ENCODE measurements at places on chromosomes 11 and 22.

DNA sequence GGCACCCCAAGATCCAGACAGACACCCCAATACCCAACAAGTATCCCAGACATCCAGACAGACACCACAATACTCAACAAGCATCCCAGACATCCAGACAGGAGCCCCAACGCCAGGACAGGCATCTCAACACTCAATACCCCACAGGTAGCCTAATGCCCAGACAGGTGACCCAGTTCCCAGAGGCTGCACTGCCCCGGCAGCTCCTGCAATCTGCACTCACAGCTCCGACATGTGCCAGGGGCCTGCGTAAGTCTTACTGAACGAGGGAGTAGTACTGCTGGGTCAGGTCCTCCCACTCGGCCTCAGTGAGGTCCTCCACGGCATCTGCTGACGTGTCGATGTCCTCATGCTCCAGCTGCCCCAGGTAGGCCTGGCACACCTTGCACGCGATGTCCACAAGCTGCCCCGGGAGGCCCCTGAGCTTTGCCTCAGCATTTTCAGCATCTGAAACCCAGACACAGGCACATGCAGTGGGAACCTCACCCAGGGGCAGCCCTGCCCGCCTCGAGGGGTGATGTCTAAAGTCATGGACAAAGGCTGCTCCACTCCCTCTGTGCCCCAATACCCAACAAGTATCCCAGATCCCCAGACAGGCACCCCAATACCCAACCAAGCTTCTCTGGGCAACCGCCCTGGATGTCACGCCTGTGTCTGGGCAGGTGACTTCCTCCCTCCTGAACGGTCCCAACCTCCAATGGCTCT lies 16.6 kb downstream of the TTLL8 start:
- no peak for DNase-seq

DNA sequence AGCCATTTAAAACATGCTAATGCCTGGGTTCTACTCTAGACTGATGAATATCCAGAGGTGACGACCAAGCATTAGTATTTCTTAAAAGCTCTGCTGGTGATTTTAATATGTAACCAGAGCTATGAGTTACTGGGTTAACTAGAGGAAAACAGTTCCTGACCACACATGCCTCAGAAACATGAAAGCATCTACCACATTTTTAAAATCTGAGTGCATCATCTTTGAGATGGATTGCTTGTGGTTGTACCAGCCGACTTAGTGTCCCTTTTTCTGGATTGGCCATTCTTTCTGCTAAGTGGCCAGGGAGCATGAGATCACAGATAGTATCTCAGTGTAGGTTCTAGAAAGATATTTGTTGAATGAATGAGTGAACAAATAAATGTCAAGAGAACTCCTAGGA lies 152.4 kb downstream of the NTM start:
- DNase-seq: no peak

DNA sequence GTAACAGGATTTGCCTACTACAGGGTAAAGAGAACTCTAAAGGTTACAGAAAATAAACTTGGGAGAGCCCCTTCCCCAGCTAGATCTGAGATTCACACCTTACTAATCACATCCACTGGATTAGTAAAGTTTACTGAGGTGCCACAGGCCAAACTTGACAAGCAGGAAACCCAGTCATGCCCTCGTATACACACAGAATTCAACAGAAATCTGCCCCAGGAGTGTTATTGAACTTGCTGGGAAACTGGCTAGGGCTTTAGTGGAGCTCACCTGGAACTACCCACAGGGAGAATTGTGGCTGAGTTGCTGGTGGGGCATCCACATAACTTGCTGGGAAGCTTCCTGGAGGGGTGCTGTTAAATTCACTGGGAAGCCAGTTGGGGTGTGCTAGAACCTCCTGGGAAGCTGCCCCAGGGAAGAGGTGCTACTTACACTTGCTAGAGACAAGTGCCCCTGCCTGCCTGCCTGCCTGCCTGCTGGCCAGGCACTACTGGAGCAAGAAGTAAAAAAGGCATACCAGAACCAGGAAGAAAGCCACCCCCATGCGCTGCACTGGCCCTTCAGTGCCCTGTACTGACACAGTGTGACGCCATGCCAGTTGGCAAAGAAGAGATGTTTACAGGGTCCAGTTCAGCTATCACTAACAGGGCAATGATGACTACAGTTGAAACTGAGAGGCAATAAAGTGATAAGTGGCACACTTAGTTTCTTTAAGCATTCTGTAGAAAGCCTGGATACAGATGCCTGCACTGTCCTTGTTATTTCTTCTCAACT lies 106.5 kb downstream of the ALX4 start:
- no peak for DNase-seq

GRCh38 chr11:12274558-12275197 lies 102.7 kb upstream of the PARVA start:
- DNase-seq: no peak

DNA sequence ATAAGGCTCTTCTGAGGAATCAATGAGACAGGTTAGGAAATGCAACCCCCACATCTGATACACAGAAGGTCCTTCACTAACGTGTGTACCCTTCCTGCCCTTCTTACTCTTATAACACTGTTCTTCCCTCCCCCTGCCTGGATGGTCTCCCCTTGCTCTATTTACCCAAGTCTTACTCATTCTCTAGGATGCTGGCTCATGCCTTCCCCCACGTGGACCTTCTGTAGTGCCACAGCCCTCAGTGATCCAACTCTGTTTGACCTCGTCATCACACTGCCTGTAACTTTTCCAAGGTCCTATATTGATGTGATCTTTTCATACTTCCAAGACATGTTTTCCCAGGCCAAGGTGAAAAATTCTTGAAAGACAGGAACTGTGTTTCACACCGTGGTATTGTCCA lies 79.8 kb downstream of the C11orf58 start:
- DNase-seq: no peak

- DNase-seq: no peak
Observed at GRCh38 chr11:2382129-2382517, 5.0 kb downstream of the CD81 start.

GRCh38 chr11:112294688-112295340 lies 34.2 kb upstream of the PLET1 start:
- no peak for DNase-seq

DNA sequence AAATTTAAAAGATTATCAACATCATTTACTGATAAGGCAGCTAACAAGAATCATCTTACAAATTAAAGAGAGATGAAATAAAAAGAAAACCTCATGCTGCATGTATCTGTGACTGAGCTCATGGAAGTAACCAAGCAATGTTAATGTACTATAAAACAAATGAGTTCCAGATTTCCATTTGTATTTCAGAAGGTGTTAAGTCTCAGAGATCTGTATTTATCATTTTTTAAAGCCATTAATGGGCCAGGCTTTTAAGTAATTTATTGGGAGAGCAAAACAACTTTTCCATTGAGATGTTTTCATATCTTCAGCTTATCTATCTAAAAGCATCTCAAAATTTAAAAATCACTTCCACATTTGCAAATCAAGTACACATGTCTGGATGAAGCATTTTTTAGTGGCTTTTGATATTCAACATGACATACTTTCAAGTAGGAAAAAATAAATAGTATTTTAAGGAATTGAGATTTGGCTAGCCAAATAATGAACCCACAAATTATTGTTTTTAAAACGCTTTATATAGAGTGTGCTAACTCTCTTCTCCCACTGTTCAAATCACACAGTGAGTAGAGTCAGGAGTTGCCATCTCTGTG lies 17.9 kb upstream of the BBOX1 start:
- no peak for DNase-seq

DNA sequence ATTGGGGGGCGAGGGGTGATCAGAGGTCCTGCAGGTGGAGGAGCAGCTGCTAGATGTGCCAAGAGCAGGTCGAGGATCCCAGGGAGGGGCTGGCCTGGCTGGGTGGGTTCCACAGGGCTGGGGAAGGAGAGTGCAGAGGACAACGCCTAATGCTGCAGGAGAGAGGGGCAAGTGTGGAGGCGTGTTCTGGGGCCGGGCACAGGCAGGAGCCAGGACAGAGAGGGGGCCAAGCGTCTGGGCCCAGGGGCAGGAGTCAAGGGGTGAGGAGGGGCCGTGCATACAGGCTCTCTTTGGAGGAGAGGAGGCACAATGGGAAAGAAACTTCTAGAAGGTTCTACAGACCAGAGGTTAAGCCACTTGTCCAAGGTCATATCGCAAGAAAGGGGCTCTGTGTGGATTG lies 26.7 kb upstream of the FGF19 start:
- no peak for DNase-seq

- no peak for DNase-seq
Observed at GRCh38 chr11:118572981-118573550, 857 bp downstream of the ARCN1 start.

GRCh38 chr11:81913793-81914192 lies 819.9 kb downstream of the FAM181B start:
- DNase-seq: no peak

DNA sequence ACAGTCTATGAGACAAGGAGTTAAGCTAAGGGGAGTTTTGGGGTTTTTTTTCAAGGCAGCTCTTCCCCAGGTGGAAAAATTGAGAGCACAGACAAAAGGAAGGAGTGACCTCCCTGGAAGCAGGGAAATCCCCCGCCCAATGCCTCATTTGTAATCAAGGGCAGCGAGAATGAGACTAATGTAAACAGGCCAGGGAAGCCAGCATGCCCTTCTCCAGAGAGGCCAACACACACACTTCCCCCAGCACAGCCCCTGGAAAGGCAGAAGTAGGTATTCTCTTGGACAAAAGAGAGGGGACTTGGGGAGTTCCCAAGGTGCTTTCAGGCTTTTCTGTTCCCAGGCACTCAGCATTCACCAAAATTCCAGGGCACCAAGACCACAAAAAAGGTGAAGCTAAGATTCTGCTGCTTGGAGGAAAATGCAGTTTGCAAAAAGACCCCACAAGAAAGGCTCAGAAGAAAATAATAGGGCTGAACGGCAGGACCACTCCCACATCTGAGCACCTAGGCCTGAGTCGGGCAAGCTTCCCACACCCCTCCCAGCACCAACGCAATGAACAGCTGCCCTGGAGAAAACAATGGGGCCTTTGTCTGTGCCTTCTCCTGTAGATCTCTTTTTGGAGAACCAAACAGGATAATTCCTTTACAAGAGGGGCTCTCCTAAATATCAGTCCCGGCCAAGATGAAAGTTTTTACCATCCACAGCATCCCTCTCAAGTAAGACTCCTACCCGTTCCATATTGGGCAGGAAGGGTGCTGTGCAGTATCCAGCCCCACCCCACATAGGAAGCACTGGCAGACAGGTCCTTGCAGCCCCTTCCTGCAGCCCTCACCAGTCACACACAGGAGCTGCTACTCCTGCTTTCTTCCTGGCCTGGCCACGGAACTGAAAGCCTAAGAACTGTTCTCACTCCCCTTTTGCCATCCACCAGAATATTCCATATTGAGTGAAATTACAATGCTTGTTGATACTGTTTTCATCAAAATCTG lies 70.7 kb upstream of the AKIP1 start:
- no peak for DNase-seq

All from NCI-H510A treated with DMSO at 0.1 percent for 48 hours (cell line).